ENCODE measurements at places on chromosomes 5 and 9.

DNA sequence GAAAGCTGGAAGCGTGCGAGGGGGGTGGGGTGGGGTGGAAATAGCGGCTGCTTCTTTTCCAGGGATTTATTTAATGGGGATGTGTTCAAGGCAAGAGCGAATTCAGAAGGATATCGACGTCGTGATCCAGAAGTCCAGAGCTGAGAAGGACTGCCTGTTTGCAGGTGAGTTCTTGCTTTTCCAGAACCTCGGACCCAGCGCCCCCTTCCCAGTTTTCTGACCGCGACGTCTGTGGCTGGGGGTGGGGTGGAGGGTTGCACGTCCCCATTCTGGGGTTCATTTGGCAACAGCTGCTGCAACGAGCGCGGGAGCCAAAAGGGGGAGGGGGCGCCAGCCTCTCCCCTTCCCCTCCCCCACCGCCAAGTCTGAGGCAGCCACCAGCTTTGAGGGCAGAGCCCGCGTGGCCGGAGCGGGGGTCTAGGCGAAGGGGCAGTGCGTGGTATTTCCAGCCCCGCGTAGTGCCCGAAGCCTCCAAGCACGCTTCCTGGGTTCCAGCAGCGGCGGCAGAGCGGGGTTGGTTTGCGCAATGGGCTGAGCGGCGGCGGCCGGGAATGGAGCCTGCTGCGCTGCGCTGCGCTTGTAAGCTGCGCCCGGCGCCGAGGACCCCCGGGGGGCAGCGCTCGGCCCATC, 701 bp downstream of the PARP8 start:
- DNase-seq, result no peak

DNA sequence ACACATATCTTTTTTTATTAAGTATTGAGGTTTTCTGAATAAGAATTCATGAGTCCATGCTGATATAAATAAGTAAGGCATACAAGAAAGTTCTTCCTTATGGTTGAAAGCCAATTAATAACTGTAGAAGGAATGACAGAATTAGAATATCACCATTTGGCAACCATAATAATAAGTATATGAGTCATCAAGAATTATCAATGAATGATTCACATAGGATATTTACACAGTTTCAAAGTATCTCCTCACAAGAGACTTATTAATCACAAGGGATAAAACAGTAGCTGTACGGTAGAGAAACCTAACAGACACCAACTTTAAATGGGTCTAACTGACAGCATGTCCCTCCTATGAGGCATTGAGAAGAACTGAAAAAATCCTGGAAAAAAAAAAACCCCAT, 161.6 kb downstream of the NR3C1 start:
- DNase-seq, result no peak

- DNase-seq, result no peak
Observed at GRCh38 chr5:61298066-61298465, 34.0 kb upstream of the ZSWIM6 start.

GRCh38 chr9:92245005-92245797, 48.3 kb downstream of the IARS1 start:
- DNase-seq, result peak; percentile 12

- no peak for DNase-seq
Observed at GRCh38 chr5:90099099-90099498, 310.5 kb downstream of the CETN3 start.

DNA sequence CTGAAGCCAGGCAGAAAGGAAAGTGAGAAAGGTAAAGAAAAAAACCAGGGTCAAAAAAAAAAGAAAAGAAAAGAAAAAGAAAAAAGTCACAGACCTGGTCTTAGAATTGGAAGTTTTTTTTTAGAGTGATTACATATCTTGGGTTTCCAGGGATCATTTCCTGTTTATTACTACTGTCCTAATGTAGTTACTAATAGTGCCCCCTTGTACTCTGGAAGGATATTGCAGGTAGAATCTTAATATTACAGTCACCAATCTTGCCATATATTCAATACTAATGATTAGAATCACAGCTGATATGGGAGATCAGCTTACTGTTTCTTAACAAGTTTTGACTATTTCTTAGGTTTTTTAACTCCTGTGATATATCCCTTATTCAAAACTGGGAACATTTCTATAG, 543.2 kb upstream of the CDH6 start:
- DNase-seq, result no peak

GRCh38 chr9:8895861-8896224, 1096.3 kb upstream of the DMAC1 start:
- peak; percentile 56 for DNase-seq

- no peak for DNase-seq
Observed at GRCh38 chr5:61737301-61737963, 405.4 kb downstream of the ZSWIM6 start.

GRCh38 chr5:91111473-91112238, 271.5 kb downstream of the ARRDC3 start:
- DNase-seq, result no peak

DNA sequence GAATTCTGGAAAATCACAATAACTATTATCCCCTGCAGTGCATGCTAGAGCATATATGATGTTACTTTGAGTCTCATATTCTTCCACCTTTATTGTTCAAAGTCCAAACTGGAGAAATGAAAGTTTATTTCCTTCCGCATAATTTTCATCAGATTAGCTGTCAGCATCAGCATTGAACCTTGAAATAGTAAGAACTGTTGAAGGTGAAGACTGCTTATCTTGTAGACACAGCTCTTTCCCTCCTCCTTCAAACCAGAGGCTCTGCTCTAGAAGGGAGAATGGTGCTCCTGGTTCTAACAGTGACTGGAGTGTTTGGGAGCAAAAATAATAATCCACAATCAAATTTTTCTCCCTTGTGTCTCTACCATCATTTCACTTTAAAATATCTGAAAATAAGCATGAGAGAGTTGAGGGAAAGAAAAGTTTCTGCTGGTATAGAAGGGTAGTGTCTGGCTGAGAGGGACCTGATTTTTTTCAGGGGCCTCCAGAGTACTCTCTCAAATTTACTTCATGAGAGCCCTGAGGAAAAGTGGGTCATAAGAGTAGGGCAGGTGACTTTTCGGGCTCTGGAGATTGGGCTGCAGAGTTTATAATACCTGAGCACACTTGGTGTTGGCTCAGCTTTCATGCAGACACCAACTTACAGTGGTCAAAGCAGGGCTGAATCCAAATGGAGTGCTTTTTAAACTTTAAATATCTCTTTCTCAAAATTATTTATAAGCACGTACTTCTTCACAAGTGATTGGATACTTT, 170.4 kb downstream of the ZDHHC21 start:
- no peak for DNase-seq

DNA sequence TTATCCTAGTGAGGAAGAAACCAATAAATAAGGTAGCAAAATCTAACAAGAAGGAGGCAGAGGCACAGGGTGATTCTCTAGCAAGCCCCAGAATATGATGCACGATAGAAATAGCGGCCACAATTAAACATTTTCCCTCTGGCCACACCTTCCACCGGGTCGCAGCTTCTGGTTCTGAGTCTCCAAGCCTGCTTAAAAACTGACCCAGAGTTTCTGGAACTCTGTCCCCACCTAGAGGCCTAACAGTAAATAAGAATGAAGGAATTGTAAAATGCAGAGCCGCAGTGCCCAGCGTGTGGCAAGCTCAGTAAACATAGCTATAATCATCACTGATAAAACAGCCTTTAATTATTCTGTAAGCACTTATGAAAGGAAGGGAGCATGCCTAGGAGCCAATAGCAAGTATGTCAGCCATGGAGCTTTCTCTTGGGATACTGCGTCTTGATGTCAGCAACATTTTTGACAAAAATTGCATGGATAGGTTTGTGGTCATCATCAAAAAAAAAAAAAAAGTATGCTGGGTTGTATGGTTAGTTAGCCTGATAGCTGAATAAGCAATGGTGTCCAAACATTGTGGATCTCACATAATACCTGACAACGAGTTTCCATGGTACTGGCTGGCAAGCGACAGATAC, 465.5 kb downstream of the DNAH5 start:
- peak; percentile 71 for DNase-seq

GRCh38 chr9:83119873-83120272, 56.9 kb upstream of the RASEF start:
- DNase-seq, result no peak

- DNase-seq, result no peak
Observed at GRCh38 chr5:89346573-89346972, 463.6 kb upstream of the MEF2C start.

GRCh38 chr9:121914604-121915303, 178.4 kb downstream of the TTLL11 start:
- DNase-seq, result no peak

GRCh38 chr5:72293495-72294055, 26.5 kb downstream of the MRPS27 start:
- no peak for DNase-seq

DNA sequence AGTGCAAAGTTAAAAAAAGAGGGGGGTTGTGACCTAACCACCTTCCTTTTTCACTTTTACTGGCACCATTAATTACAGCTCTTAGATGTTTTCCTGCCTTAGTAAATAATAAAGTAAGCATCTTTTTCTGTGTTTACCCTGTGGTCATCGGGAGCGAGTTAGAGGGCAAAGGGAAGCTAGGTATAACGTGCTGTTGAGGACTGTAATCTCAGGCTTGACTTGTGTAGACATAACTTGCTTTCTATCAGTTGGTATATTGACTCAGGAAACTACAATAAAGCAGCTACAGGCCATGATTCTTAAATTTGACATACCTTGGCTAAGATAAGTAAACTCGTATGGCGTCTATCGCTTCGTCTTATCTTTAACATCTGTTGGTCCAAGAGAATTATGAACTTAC, 509.8 kb upstream of the CHD1 start:
- DNase-seq, result no peak

DNA sequence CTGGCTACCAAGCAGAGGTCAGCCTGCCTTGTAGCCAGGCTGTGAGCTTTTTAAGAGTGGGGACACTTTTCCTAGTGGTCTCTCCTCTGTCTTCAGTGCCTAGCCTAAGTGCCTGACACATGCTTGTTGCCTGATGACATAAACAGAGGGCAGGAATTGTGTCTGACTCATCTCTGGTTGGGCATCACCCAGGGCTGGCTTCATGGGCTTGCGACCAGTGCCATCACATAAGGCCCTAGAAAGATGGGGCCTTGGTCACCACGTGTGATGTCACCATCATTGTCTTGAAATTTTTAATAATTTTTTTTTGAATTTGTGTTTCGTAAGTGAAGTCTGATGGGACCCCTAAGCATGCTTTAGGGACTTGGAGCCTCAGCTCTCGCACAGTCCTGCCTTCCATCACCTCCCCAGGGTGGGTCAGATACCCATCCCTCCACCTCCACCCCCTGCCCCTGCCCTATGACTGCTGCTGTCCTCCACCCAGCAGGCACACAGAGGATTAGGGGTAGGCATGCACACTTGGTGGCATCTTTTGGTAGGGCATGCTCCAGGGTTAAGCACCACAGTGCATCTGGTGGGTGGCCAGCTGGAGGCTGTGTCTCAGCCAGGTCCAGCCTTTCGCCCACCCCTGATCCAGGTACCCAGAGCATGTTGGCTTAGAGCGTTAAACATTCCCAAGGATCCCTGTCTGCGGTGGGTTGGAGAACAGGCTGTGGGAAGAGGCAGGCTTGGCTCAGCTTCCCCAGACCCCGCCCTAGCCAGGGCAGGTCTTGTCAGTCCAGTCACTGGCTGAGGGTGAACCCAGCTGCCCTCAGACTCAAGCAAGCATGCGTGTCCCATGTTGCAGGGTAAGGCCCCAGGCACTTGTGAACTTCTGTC, 80.1 kb upstream of the SH3PXD2B start:
- no peak for DNase-seq

GRCh38 chr5:175809531-175810121, 61.8 kb upstream of the CPLX2 start:
- DNase-seq, result peak; percentile 72

- DNase-seq, result no peak
Observed at GRCh38 chr5:79929095-79929494, 62.0 kb downstream of the MTX3 start.

DNA sequence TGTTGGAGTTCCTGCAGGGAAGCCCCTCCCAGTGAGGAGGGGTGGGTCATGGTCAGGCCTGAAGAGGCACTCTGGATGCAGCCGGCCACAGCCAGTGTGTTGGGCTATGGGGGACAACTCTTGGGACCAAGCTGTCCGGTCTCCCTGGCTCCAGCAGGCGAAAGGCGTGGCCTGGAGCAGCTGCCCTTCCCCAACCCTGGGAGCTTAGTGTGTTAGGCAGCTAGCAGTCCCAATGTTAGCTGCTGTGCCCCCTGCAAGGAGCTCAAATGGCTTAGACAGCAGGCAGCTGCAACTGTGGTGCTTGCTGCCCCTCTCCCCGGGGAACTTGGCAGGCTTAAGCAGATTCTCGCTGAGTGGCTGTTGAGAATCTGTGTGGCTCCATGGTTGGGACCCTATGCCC, 67.5 kb upstream of the ACTBL2 start:
- no peak for DNase-seq

DNA sequence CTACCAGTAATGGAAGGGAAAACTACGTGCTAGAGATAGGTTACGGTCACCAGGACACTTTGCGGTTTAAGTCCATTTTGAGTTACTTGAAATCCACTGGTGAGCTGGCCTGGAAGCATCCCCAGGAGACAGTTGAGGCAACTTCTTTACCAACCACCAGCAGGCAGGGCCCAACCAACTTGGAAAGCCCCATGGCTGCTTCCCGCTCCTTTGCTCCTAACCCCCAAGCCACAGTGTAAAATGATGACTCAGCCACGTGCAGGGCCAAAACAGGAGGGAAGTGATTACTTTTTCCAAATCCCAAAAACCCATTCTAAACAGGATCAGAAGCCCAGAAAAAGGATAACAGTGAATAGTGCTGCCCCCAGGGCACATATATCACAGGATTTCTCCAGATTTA, 87.4 kb downstream of the PAX5 start:
- DNase-seq, result peak; percentile 24

DNA sequence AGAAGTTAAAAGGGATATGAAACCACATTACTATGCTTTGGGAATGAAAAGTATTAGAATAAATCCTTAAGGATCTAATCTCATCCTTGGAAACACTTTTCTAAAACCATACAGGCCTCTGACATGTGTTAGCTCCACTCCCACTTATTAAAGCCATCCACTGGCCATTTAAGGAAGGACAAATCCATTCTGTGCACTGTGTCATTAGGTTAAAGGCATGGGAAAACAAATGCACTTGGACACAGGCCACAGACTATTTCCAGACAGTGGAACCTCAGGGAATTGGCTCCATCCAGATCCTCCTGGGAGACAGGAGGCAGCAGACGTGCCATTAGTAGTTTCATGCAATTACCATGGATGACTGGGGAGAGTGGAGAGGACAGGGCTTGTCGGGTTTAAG, 454.9 kb downstream of the ENC1 start:
- DNase-seq, result no peak

DNA sequence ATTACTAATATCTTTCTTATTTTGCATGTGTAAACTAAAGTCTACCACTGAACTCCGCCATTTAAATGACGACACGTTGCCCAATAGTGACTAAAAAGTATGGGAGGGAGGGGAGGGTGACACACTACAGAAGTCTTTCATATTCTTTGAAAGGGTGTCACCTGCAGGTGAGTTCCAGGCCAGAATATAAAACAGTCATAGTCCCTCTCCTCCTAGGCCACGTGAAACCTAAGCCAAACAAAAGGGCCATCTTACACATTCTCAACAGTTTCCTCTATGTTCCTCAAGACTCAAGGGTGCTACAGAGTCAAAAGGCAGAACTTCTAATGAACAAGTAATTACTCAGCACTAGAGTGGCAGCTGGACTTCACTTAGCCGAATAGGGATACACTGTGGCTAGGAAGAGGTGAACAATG, 6.4 kb downstream of the CEMIP2 start:
- no peak for DNase-seq
